ENCODE measurements at places on chromosomes 2 and 18.

- DNase-seq = no peak
Observed at GRCh38 chr18:10376731-10377130, 77.7 kb upstream of the APCDD1 start.

- DNase-seq = no peak
Observed at GRCh38 chr2:121634354-121635307, 14.6 kb downstream of the CLASP1 start.

GRCh38 chr2:778731-779350 is 101.6 kb upstream of the TMEM18 start:
- no peak for DNase-seq

GRCh38 chr2:61639721-61640120 is 101.6 kb upstream of the XPO1 start:
- no peak for DNase-seq

DNA sequence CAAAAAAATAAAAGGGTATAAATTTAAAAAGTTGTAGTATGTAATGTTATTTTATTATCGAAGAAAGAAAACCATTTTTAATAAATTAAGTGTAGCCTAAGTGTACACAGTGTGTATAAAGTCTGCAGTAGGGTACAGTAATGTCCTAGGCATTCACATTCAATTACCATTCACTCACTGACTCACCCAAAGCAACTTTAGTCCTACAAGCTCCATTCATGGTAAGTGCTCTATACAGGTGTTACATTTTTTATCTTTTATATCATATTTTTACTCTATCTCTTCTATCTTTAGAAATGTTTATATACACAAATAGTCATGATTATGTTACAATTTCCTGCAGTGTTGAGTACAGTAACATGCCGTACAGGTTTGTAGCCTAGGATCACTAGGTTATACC is 59.5 kb downstream of the RABL2A start:
- DNase-seq = no peak

DNA sequence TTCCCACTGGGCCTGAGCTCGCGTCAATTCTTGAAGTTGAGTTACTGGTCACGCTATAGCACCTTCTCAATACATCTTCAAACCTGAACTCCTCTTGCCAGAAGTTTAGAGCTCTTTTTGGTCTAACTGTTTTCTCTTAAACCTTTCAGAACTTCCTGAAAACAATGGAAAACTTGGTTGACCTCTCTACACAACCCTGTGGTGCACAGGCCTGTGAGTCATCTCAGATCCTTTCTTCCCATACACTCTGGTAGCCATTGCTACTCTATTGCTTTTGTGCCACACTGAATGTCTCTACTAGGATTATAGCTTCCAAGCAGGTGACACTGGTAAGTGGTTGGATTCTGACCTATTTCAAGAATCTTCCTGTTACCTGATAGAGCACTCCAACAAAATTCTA is 321.5 kb upstream of the FSIP2 start:
- no peak for DNase-seq

- no peak for DNase-seq
Observed at GRCh38 chr2:179890666-179891065, 29.3 kb upstream of the ZNF385B start.
